Ovary (tissue), 10 donors: ENCODE measurements at places on chromosomes 5 and 9. TPM values are rescaled to one million over a fixed set of nuclear protein-coding genes. Genes with fewer than 3 reads are reported as not detected.

DNA sequence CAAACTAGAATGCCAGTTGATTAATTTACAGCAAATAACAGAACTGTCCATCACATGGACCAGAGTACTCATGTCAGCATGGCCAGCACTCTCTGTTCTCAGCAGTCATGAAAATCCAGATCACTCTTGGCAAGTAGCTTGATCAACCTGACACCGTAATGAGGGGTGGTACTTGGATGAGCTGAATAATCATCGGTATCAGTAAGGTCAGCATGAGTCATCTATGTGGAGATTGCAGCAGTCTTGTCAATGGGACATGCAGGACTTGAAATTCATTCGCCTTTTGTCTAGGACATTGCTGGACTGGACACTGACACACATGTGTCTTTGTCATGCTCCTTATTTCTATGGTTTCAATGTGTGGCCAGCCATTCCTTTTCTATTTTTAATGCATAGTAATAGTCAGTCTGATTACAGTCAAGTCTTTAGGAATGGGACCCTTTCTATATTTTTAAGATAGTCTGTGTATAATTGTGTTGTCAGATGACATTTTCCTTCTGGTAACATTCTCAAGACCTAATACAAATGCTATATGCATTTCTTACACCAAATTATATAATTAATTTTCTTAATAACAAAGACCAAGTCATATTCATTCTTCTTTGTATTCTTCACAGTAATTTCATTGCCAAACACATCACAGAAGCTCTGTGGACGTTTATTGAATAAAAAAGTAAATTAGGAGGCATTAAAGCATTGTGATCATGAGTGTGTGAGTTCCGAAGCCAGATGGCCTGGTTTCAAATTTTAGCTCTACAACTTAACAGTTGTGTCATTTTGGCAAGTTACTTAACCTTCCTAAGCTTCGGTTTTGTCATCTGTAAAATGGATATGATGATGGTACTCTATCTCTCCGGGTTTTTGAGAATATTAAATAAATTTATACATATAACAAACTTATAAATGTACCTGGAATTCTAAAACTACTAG is 57.4 kb downstream of the ADAMTSL1 start:
- no peaks in the 10 kb centered on the region for H3K36me3 ChIP-seq
- no peak overlapping the region for H3K4me3 ChIP-seq
- H3K4me1 ChIP-seq = no peaks in the 10 kb centered on the region
- no peaks in the 10 kb centered on the region for H3K27me3 ChIP-seq
- no peak overlapping the region for H3K27ac ChIP-seq

GRCh38 chr5:154709368-154710305 is 45.5 kb upstream of the LARP1 start:
- DNase-seq = no peak
- no peaks in the 10 kb centered on the region for H3K27me3 ChIP-seq
- no peaks in the 10 kb centered on the region for H3K36me3 ChIP-seq
- H3K4me1 ChIP-seq = no peaks in the 10 kb centered on the region
- no peak overlapping the region for H3K4me3 ChIP-seq
- no peak overlapping the region for H3K27ac ChIP-seq

DNA sequence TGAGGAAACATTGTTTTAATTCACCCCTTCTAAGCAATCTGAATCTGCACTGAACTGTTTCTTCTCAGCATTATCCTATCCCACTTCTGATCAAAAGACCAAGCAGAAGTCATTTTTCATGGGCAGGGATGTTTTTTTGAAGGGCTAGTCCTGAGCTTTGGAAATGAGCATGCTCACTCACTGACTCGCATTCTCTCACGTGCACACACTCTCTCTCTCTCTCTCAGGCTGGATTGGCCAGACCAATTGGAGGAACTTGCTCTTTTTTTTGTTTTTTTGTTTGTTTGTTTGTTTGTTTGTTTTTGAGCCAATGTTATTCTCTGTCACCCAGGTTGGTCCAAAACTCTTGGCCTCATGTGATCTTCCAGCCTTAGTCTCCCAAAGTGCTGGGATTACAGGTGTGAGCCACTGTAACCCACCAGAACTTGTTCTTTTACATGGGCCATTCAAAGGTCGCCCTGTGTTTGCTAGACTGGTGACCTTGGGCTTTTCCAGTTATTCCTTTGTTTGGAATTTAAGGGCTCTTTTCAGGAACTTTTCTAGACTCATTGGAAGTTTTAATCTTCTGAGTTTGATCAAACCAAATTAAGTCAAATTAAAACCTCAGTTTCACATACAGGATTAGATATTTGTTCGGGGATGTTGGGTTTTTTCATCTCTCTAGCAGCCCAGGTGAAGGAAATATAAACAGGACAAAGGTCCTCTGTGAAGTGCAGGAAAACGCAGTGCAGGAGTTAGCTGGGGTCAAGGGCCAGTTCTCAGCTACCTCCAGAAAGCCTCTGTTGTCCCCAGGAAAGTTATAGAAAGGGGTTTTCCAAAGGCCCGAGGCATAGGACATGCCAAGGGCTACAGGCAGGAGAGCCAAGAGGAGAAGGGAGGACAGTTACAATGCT is 13.1 kb downstream of the FAXDC2 start:
- H3K4me3 ChIP-seq = no peak overlapping the region
- H3K4me1 ChIP-seq = peaks cover 7% of the 10 kb centered on the region
- no peaks in the 10 kb centered on the region for H3K36me3 ChIP-seq
- no peak overlapping the region for H3K27ac ChIP-seq

Gene CWC27
- total RNA-seq = 20.4 TPM

DNA sequence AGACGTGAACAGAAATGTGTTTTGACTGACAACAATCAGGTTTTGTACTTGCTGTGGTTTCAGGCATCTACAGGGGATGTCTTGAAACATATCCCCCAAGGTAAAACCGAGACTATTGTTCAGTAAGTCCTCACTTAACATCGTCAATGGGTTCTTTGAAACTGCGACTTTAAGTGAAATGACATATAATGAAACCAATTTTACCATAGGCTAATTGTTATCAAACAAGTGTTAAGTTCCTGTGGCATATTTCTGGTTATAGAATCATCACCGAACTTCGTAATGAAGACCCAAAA is 16.4 kb upstream of the OMD start:
- no peak overlapping the region for H3K27ac ChIP-seq
- H3K4me3 ChIP-seq = no peak overlapping the region
- H3K27me3 ChIP-seq = no peaks in the 10 kb centered on the region
- peaks cover 2% of the 10 kb centered on the region for H3K4me1 ChIP-seq
- DNase-seq = no peak
- no peaks in the 10 kb centered on the region for H3K36me3 ChIP-seq

- no peaks in the 10 kb centered on the region for H3K27me3 ChIP-seq
- peaks cover 8% of the 10 kb centered on the region for H3K4me1 ChIP-seq
- peak overlapping the region; percentile 87 for H3K27ac ChIP-seq
- no peaks in the 10 kb centered on the region for H3K36me3 ChIP-seq
- DNase-seq = no peak
These were observed 778 bp upstream of the PPP6C start for GRCh38 chr9:125190361-125190801.

DNA sequence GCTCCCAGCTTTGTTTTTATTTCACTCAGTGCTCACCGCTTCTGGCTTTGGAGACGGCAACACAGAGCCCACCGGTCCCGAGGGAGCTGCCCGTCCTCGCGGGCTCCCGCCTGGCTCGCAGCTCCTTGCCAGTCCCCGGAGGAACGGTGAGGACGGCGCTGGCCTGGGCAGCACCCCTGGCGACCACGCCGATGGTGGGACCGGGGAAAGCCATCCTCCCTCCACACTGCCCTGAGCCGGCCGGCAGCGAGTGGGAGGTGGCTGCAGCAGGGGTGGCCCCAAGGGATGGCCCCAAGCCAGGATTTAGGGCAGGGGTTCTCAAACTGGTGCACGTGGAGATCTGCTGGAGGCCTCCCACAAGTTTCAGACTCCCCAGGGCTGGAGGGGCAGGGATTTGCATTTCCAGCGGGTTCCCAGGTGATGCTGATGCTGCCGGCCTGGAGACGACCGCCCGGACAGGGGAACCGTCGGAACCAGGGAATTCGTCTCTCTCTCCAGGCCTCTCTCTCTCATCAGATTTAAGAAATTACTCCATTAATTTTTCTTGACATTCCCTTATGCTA is 293.2 kb upstream of the IRX4 start:
- H3K4me1 ChIP-seq = no peaks in the 10 kb centered on the region
- no peak overlapping the region for H3K27ac ChIP-seq
- DNase-seq = no peak
- no peak overlapping the region for H3K4me3 ChIP-seq
- H3K27me3 ChIP-seq = no peaks in the 10 kb centered on the region
- H3K36me3 ChIP-seq = no peaks in the 10 kb centered on the region

GRCh38 chr9:111691672-111692329 is 30.4 kb downstream of the GNG10 start:
- H3K4me1 ChIP-seq = no peaks in the 10 kb centered on the region
- no peak for DNase-seq
- no peaks in the 10 kb centered on the region for H3K36me3 ChIP-seq
- no peak overlapping the region for H3K4me3 ChIP-seq

DNA sequence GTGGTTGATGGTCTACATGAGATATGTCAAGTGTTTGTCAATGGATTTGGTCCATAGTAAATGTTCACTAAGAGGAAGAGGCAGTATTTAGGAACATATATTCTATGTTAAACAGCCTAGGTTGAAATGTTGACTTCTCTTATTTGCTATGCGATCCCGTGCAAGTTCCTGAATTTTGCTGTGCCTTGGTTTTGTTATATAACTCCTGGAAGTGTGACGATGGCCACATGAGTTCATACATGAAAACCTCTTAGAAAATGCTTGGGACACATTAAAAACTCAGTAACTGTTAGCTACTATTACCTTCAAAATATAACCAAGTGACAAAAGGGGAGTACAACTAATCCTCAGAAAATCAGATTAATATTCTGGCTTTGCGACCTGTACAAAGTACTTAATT is 21.9 kb upstream of the FBXW2 start:
- no peaks in the 10 kb centered on the region for H3K4me1 ChIP-seq
- no peaks in the 10 kb centered on the region for H3K27me3 ChIP-seq
- DNase-seq = no peak
- no peak overlapping the region for H3K27ac ChIP-seq
- no peaks in the 10 kb centered on the region for H3K36me3 ChIP-seq

DNA sequence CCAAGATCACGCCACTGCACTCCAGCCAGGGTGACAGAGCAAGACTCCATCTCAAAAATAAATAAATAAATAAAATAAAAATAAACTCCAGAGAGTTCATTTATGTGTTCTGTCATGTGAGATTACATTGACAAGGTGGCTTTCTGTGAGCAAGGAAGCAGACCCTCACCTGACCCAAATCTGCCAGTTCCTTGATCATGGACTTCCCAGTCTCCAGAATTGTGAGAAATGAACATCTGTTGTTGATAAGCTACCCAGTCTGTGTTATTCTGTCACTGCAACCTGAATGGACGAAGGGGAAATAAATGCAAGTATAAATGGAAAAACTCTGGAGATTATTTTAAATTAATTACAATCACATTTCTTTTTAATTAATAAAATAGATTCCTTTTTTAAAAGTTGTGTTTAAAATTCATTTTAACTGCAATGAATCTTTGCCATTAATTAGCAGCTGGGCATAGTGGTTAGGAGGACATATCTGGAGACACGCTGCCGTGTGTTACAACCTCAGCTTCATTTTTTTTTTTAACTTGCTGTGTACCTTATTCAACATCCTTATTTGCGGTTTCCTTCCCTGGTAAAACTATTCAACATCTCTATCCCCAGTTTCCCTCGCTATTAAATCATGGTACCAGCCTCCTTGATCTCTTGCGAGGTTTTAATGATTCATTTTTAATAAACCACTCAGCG is 376.4 kb downstream of the CHSY3 start:
- no peak for DNase-seq
- no peaks in the 10 kb centered on the region for H3K4me1 ChIP-seq
- H3K4me3 ChIP-seq = no peak overlapping the region
- H3K27ac ChIP-seq = no peak overlapping the region
- no peaks in the 10 kb centered on the region for H3K36me3 ChIP-seq

- DNase-seq = no peak
- no peaks in the 10 kb centered on the region for H3K27me3 ChIP-seq
- no peaks in the 10 kb centered on the region for H3K36me3 ChIP-seq
- H3K4me3 ChIP-seq = no peak overlapping the region
These were observed 44.1 kb downstream of the VPS13A start for GRCh38 chr9:77221431-77221830.

DNA sequence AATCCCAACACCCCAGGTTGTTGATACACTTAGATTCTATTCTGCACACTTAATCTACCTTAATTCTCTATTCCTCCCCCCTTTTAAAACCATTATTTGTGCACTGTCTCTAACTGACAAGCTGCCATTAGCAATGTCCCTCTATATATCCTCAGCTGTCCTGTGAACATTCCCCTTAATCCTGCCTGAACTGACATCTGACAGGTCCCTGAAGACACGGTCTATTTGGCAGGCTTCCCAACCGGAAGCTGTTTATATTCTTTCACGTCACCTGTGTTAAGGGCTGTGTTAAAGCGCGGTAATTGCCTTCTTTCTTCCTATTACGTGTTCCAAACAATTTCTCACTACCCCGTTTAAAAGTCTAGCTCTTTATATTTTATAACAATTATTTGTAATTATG is 277.3 kb downstream of the CDH9 start:
- H3K4me1 ChIP-seq = no peaks in the 10 kb centered on the region
- no peaks in the 10 kb centered on the region for H3K27me3 ChIP-seq
- no peaks in the 10 kb centered on the region for H3K36me3 ChIP-seq
- no peak overlapping the region for H3K4me3 ChIP-seq
- DNase-seq = no peak

DNA sequence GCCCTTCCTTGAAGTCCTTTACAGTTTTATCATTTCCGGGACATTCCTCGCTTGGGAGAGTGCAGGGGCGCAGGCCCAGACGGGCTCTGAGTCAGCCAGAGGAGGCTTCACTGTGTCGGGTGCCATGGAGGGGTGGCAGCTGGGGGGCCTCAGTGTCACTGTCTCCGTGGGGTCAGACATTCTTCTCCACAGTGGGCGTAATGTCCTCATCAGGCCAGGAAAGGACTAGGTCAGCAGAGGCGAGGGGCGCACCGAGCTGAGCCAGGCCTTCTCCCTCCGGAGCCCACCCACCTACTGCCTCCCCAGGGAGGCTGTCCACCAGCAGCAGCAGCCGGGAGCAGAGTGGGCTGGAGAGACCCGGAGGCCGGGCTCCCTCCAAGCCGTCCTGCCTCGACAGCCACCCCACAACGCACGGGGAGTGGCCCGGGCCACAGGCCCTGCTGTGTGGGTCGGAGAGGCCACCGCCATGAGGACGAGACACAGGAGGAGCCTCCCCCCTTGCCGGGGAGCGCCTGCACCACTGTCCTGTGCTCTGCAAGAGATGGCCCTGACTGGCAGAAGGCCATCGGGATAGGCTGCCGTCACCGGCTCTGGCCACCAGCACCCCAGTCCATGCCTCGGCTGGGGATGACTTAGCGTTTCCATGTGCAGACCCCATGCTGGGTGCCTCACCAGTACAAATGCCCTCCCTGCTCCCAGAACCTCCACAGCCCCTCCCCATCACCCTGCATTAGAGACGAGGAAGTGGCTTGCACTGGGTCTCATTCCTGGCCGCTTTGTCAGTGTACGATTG is 26.5 kb downstream of the SARDH start:
- peaks cover 21% of the 10 kb centered on the region for H3K4me1 ChIP-seq
- H3K27ac ChIP-seq = no peak overlapping the region
- H3K4me3 ChIP-seq = no peak overlapping the region
- DNase-seq = peak; percentile 19
- H3K36me3 ChIP-seq = no peaks in the 10 kb centered on the region

- DNase-seq = no peak
- no peaks in the 10 kb centered on the region for H3K4me1 ChIP-seq
- H3K27ac ChIP-seq = no peak overlapping the region
- H3K27me3 ChIP-seq = no peaks in the 10 kb centered on the region
- H3K4me3 ChIP-seq = no peak overlapping the region
These were observed 91.1 kb upstream of the RNF180 start for GRCh38 chr5:64074533-64074932.
